ENCODE measurements at places on chromosomes 4 and X.
A peak's percentile ranks its signal among the peaks of the same experiment; 100 is the strongest.

DNA sequence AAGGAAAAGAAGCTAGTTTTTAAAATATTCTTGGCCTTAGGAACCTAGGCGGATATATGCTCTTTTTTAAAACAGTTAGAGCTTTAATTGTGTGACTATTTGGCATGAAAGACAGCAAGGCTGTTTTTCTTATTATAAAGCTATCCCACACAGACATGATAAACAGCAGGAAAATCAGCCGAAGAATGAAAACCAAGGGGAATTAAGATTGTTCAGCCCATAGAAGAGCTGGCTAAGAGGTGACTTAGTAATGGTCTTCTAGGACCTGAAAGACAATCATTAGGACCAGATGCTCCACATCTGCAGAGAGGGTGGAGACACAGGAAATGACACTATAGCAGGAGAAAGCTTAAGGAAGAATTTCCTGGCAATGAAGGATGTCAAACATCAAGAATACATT is 171.4 kb upstream of the NRK start:
- peak; percentile 32 for DNase-seq

DNA sequence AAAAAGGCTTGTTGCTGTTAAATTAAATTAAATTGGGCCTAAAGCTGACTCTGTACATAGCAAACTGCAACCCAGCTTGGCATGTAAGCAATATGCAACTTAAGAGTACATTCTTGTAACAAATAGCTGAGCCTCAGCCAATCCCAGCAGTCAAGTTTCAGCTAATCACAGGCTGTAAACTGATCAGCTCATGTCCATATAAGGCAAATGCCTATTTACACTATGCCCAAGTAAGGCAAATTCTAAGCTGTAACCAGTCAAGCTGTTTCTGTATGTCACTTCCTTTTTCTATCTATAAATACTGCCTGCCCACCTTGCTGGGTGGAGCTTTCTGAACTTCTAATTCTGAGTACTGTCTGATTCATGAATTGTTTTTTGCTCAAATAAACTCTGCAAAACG is 429.1 kb upstream of the FTHL17 start:
- peak; percentile 61 for DNase-seq

GRCh38 chr4:13678186-13678924 is 50.8 kb upstream of the BOD1L1 start:
- DNase-seq = no peak

DNA sequence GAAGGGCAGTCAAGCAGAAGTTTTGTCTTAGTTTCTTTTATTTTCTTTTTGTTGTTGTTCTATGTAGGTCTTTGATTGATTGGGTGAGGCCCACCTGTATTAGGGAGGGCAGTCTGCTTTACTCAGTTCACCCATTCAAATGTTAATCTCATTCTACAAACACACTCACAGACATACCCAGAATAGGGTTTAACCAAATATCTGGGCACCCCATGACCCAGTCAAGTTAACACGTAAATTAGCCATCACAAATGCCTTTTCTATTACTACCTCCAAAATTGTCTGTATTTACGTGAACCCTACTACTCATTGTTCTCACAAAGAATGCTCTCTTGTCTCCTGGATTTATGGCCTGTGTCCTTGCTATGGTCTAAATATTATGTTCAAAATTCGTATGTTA is 339.7 kb downstream of the ANK2 start:
- DNase-seq = no peak

DNA sequence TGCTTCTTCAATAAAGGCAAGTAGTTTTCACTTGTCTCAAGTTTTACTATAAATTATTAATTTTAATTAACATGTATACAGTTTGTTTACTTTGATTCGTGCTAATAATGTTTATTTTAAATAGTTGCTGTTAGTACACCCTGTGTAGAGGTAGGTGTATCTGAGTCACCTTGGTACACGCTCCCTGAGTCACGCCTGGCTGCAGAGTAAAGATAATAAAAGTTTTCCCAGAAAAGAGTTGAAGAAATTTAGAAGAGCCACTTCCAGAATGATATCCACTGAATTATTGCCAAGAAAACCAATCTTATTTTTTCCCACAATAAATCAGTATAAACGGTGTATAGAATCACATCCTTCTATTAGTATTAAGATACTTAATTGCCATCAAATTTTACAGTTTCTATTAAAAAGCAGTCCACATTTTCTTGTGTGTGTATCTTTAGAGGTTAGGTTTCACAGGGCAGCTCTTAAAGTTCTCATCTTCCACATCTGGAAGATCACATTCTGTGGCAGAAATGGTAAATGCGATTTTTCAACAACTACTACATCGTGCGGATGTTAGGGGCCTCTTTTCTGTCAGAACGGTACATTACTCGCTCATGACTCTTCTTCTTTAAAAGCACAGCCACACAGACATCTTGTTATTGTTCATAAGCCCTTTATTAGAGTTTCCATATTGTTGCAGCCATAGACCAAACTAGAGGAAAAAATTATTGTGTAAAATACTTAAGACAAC is 55.4 kb downstream of the HADH start:
- no peak for DNase-seq

- DNase-seq = peak; percentile 77
Measured at GRCh38 chr4:52192721-52193135, 141.6 kb downstream of the SPATA18 start.

GRCh38 chr4:54855191-54855854 is 197.6 kb downstream of the KIT start:
- no peak for DNase-seq

DNA sequence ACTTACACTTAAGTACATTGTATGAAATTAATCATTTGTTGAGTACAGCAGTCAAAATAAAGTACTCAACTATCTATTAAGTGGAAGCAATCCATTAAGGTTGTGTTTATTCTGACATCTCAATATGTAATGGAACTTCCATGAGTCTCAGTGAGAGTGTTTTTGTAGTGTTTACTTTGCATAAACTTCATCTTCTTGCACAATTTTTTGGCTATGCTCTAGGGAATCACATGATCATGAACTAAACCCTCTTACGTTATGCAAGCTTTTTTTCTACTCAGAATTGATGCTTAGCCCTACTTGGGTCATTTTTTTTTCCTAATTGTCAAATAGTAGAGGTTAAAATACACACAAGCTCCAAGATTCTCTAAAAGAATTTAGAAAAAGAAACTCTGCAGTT is 21.1 kb upstream of the PIGA start:
- DNase-seq = no peak

DNA sequence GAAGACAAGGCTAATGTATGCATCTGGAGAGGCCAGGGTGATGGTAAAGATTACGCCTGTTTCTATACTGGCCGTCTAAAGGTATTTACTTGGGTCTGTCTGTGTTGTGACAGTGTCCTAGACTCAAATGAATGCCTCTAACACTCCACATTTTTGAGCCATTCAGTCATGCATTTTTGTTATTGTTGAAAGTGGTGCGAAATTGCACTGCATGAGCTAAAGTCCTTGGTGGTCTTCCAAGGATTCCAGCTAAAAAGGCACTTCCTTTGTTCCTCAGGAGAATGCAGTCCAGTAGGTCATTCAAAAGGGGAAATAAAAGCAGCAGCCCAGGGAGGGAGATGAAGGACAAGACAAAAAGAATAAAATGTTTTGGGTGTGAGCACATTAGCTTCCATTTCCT is 3.0 kb downstream of the GPC4 start:
- peak; percentile 78 for DNase-seq

GRCh38 chrX:30111431-30111830 is 103.9 kb upstream of the MAGEB2 start:
- DNase-seq = no peak

- no peak for DNase-seq
Measured at GRCh38 chr4:138223231-138223910, 18.8 kb downstream of the SLC7A11 start.

GRCh38 chrX:51047950-51048349 is 137.4 kb downstream of the BMP15 start:
- no peak for DNase-seq

GRCh38 chr4:107034091-107034995 is 1.8 kb downstream of the DKK2 start:
- peak; percentile 56 for DNase-seq

- DNase-seq = peak; percentile 33
Measured at GRCh38 chr4:176830971-176831370, 38.2 kb upstream of the VEGFC start.

DNA sequence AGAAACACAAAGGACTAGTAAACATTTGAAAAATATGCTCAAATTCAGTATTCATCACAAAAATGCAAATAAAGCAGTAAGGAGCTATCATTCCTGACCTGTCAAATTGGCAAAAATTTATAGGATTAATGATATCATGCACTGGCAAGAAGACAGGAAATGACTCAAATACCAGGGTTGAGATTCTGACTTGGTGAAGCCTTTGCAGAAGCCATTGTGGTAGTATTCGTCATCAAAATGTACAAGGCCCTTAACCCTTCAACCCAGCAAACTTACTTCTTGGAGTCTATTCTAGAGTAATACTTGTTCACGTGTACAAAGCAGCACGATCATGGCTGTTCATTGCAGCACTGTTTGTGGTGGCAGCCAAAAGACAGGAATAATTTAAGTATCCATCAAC is 132.4 kb downstream of the ENOX2 start:
- peak; percentile 84 for DNase-seq

- peak; percentile 84 for DNase-seq
Measured at GRCh38 chrX:39645178-39645895, 452.4 kb downstream of the BCOR start.

DNA sequence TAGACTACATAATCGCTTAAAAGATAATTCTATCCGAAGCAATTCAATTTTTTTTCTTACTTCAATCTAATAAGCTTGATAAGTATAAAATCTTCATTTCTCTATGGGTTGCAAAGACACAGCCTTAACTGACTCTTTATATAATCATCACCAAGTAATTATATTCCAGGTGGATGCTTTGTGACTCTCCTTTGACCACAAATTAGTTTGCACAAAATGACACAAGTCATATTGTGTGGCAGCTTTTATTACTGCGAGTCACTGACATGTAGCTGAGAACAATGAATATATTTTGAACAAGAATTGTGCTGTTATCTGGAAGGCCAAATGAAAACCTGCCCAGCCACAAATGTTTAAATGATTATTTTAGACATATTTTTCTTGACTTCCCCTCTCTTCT is 1727.8 kb downstream of the ARAP2 start:
- DNase-seq = no peak

- no peak for DNase-seq
Measured at GRCh38 chr4:25174674-25175073, 14.4 kb upstream of the SEPSECS start.

DNA sequence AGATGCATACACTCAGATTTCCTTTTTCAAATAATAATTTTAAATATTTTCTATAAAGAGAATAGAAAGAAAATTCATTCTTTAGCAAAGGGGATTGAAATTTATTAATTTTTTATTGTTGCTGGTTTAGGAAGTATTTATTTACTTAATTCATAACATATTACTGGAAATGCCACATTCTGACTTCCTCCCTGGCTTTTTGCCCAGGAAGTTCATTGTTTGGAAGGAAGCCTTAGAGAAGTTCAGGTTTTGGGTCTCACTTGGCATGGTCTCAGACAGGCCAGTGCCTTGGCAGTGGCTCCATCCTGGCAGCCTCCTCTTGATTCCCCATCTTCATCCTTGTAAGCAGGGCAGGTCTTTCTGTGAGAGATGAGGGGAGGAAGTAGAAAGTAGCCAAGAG is 50.5 kb downstream of the IL15 start:
- peak; percentile 15 for DNase-seq

GRCh38 chr4:111618908-111619307 is 526.3 kb upstream of the FAM241A start:
- DNase-seq = peak; percentile 20

DNA sequence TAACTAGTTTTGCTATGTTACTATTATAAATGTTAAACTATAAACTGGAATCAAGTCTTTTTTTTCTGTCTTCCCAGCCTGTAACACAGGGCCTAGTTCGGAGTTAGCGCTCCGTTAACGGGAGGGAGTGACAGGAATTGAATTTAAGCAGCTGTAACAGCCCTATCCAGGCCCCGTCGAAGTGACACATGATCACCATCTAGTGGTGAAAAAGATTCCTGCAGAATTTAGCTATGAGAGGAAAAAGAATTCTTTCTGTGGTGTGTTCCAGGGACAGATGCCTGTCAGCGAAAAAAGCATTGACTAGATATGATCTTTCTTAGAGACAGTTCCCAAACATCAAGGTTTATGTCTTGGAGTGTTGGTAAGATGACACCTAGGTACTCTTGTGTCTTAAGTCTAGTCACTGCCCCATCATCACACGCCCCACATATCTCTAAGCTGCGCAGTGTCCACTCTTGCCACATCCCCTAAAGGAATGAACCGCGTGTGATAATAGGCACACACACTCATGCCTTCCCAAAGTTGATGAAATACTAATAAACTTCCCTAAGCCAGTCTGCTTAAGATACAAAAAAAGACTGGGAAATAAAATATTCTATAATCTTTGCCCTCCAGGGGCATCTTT is 2.1 kb downstream of the GAB3 start:
- peak; percentile 48 for DNase-seq

DNA sequence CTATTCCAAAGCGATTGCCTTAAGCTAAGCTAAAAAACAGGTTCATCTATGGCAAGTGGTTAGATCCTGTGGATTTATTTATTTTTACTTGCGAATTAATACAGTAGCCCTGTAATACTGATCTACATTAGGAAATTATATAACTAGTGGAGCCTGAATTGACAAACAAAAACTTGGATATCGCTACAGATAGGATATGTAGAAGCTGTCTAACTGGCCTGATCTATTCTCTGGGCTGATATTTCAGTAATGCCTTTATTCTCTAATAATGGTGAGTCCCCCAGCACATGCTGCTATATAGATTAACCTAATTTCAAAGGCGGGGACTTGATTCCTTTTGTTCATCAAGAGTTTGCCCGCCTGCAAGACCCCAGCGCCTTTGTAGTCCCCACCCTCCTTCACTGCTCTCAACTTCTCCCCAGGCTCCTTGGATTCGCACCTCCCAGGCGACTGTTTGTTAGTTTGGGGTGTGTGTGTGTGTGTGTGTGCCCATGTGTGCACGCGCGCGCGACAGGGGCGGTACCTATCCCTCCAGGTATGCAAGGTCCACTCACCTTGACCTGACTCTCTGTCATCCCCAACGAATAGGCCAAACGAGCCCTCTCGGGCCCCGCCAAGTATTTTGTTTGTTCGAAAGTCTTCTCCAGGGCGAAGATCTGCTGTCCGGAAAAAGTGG is 3.8 kb downstream of the NKX6-1 start:
- DNase-seq = no peak

GRCh38 chr4:86130160-86130933 is 229.5 kb downstream of the MAPK10 start:
- peak; percentile 36 for DNase-seq

DNA sequence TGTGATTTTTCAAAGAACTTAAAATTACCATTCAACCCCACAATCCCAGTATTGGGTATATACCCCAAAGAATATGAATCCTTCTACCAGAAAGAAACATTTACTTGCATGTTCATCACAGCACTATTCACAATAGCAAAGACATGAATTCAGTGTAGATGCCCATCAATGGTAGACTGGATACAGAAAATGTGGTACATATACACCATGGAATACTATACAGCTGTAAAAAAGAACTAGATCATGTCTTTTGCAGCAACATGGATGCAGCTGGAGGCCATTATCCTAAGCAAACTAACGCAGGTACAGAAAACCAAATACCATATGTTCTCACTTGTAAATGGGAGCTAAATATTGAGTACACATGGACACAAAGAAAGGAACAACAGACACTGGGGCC is 34.1 kb upstream of the TMPRSS11F start:
- no peak for DNase-seq

Data from fibroblast of skin of abdomen (primary cell).